Adipocyte (in vitro differentiated cells): ENCODE measurements at places on chromosomes 6 and 20.

DNA sequence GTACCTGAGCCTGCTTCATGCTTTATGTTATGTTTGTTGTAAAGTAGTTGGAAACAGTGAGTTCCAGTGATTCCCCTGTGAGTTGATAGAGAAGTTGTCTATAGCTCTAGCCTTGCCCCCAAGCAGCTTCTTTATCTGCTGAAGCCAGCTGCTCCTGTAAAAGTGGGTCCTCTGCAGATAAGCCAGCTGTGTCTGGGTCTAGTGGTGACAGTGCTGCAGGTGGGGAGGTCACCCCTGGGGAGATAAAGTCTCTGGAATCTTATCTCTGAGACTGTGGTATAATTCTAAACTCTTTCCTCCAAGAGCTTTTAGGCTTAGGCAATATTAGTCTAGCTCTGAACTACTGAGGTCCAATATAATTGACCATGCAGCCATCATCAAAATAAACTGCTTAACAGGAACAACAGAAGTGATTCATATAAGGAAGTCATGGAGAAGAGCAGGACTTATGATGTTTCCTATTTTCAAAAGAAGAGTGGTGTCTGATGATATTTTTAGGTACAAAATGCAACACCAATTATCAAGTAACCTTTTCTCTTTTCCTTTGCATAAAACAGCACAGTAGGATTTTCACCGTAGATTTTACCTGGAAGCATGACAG lies 44.2 kb upstream of the TMEM217 start:
- DNase-seq: no peak

GRCh38 chr20:47444584-47444983 lies 57.1 kb upstream of the NCOA3 start:
- no peak for DNase-seq

GRCh38 chr20:45842169-45842812 lies 8.7 kb downstream of the SNX21 start:
- peak; percentile 23 for DNase-seq

DNA sequence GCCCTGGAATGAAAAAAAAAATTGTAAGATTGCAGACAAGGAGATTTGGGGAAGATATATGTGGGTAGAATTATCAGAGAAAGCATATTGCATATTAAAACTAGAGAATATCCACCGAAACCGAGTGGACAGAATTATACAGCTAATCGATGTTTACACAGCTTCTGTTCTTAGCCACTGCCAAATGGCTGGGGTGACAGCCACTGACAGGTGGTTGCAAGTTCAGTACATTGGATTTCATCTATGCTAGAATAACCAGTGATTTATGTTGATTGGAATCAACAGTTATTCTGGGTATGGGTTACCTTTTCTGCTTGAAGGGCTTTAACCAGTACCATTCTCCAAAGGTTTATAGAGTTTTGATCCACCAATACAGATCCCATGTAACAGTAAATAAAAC lies 48.4 kb upstream of the THEMIS start:
- DNase-seq: no peak

- no peak for DNase-seq
These were observed 434.3 kb downstream of the TBC1D32 start for GRCh38 chr6:120899932-120900331.

DNA sequence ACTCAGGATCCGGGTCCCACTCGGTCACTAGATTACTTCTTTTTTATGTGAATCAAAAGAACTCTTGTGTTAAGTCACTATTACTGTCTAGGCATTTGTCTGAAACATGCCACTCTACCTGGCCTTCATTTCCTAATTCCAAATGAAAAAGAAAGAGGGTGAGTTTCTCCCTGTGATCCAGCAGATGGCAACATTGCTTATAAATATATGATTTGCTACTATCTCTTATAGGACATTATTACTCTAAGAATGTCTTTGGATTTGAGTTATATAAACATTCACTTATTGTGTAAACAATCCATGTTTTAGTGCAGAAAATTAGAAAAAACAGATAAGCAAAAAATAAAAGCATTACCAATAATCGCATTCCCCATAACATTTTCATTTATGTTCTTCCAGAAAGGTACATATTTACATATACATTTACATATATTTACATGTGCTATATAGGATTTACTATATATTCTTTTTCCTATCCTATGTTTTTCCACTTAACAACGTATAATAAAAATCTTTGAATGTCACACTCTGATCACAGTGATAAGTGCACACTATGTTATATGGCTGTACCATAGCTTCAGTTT lies 66.9 kb downstream of the FAXC start:
- peak; percentile 71 for DNase-seq

DNA sequence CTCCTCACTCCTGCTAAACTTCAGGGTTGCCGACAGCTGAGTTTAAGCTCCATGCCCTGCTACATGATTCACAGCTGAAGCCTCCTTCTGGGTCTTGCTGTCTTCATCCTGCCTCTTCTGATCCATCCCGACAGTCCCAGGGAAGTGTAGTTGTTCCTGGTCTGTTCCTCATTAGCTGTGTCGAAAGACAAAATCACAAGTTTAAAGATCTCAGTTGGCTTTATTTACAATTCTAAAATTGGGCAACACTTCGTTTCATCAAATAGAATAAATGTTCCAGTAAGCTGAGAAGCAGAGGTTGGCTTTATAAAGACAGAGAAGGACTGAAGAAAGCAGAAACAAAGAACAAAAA lies 4.1 kb upstream of the SLC2A10 start:
- peak; percentile 92 for DNase-seq

DNA sequence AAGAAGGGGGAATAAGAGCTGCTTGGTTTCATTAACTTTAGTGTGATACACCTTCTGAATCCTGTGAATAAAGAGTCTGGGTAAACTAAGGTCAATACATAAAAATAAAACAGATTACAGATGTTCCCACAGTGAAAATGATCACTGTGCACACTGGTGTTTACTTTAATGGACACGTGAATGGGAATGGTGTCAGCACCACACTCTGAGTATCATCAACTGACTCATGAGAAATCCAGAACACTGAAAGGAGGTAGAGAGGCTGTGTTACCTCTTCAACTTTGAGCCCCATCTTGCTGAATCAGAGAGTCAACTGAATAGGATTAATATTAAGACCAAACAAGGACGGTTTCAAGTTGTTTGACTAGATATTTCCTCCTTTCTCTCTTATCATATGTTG lies 75.0 kb downstream of the ELOVL4 start:
- DNase-seq: no peak

DNA sequence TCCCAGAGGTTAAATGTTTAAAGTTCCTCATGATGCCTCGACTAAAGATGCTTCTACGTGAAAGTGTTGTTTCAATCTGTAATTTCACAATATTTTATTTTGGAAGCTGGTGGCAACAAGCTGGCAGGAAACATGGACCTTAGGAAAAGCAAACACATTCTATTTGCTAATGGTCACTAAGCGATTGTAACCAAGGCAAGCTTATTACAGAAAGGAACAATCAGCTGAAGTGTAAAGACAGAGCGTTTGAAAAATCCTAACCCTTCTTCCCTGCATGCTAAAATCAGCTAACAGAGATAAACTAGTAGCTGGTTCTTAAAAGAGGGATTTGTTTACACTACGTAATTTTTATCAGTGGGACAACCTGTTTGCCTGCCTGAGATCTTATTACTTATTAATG lies 50.0 kb downstream of the IL20RA start:
- no peak for DNase-seq

DNA sequence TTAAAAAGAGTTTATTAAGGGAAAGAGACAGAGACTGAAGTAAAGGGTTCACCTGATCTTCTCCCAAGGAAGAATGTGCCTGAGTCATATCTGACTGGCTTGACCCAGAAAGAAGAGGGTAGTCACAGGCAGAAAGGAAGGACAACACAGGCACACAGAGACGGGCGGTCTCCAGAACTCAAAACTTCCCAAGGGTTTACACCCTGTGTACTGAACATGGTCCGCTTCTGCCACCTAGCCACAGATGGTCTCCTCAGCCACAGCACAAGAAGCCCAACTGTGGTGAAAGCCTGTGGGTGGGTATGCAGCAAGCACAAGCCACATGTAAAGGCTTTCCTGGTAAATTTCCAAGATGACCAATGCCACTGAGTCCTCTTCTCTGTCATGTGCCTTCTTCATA lies 17.2 kb downstream of the UNC5CL start:
- peak; percentile 63 for DNase-seq

DNA sequence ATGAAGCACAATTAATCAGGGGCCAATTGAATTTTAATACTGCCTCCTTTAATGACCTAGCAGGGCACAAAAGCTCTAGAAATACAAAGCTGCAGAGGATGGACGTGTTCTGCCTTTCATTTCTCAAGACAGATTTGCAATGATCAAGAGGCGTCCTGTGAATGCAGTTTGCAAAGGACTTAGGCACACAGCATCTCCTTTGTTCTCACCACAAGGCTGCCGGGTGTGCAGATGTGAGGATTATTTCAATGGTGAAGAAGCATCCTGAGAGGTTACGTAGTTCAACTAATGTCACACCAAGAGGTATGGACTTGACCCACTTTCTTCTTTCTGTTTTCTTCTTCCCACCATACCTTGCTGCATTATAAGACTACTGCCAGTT lies 42.9 kb upstream of the SPTLC3 start:
- DNase-seq: no peak

GRCh38 chr20:46087161-46087560 lies 2.6 kb downstream of the NCOA5 start:
- peak; percentile 47 for DNase-seq

- no peak for DNase-seq
These were observed 28.8 kb downstream of the SNAP25 start for GRCh38 chr20:10247440-10247839.

- DNase-seq: no peak
These were observed 12.7 kb downstream of the FAM110A start for GRCh38 chr20:845941-846893.

DNA sequence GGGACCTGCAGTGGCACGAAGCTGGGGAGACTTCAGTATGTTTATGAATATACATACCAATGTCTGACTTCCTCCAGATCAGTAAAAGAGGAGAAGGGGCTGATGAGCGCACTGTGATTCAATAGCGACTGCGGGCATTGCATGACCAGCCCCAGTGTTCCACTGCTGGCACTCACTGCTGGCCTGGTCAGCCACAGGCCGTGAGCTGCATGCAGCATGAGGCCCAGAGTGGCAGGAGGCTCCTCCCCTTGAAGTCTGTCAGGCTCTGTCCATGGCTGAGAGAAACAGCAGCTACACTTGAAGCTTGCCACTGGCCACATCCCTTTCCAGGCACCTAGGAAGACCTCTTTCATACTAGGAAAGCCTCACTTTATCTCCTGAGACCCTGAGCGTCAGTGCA lies 265.9 kb upstream of the CDYL start:
- no peak for DNase-seq

GRCh38 chr6:138400326-138400725 lies 3.7 kb upstream of the HEBP2 start:
- DNase-seq: no peak

DNA sequence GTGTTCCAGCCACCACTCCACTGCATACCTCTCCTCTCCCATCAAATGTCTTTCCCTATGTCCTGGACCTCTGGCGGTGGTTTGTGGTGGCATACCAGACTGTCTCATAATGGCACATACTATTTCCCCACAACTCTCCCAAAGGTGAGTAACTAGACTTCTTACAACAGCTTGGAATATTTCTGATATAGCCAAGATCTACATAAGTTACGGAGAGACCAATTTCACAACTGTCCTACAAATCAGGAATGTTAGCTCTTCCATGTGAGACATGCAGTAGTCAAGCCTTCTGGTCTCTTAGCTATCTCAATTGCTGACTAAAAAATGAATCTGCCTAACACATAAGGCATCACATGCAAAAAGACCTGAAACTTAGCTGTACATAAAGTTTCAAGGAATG lies 588.9 kb downstream of the RNF144B start:
- no peak for DNase-seq

DNA sequence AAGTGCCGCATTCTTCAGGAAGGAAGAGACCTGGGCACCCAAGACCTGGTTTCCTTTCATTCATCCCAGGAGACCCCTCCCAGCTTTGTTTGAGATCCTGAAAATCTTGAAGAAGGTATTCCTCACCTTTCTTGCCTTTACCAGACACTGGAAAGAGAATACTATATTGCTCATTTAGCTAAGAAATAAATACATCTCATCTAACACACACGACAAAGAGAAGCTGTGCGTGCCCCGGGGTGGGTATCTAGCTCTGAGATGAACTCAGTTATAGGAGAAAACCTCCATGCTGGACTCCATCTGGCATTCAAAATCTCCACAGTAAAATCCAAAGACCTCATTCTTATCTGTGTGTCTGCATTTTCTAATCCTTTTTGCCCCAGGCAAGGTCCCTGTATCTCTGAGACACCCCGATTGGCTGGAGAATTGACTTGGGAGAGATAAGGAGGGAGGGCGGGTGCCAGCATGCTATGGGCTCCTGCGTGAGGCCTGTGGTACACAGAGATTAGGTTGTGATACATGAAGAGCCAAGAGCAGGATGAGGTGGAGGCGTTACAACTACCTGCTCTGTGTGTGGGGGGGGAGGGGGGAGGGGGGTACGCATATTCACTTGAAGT lies 4.8 kb downstream of the MUC21 start:
- no peak for DNase-seq

- peak; percentile 90 for DNase-seq
These were observed 93.8 kb downstream of the GMPR start for GRCh38 chr6:16332175-16332542.

- peak; percentile 56 for DNase-seq
These were observed 559 bp downstream of the APMAP start for GRCh38 chr20:24991897-24992486.

DNA sequence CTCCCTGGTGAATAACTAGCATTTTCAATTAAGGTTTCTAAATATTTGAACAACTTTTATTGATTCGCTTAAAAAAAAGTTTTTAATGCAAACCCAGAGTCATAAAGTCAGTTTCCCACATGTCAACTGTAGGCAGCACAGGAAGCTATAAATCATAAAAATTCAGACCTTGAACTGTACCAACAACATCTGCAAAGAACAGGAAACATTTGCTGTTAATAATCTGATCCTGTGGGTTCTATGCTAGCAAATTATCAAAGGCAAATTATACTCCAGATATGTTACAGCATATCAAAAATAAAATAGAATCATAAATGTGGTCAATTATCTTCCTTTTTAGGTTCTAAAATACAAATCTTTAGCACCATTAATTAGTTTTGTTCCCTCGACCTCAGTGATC lies 16.6 kb upstream of the MAP7 start:
- no peak for DNase-seq

GRCh38 chr20:58228103-58228483 lies 360 bp downstream of the ANKRD60 start:
- DNase-seq: peak; percentile 15

DNA sequence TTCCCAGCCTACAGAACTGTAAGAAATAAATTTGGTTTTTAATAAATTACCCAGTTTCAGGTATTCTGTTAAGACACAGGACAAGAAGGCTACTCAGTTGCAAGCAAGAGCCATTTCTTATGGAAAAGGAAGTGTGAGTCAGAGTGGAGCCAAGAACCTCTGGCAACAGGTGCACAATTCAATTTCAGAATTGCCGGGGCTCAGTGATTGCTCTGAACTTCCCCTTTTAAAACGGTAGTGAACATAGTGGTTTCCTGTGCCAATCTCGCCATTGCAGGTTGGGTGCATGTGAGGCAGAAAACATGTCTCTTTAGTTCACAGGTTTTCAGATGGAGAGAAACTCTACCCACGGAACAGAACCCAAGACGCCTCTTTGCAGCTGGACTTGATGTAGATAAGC lies 16.4 kb downstream of the PIGT start:
- DNase-seq: no peak

GRCh38 chr6:113636357-113636824 lies 220.8 kb upstream of the MARCKS start:
- peak; percentile 54 for DNase-seq
